ENCODE measurements at places on chromosomes 6 and 20.

DNA sequence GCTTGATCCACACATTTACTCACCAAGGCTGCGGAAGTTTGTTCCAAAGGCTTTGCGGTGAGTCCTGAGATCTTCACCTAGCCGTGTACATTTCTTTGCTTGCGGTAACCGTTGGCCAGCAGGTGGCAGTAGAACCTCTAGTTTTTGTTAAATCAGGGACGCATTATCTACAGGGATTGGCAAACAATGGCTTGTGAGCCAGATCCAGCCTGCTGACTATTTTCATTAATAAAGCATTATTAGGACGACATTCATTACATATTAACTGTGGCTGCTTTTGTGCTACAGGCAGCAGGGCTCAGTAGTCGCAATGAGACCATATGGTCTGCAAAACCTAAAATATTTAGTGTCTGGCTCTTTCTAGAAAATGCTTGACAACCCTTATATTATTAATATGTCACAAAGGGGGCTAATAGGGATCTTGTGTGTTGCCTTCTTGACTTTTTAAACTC is 174.1 kb downstream of the DOK5 start:
- no peak for DNase-seq

- DNase-seq: no peak
Measured at GRCh38 chr6:6793388-6794250, 205.1 kb downstream of the LY86 start.

DNA sequence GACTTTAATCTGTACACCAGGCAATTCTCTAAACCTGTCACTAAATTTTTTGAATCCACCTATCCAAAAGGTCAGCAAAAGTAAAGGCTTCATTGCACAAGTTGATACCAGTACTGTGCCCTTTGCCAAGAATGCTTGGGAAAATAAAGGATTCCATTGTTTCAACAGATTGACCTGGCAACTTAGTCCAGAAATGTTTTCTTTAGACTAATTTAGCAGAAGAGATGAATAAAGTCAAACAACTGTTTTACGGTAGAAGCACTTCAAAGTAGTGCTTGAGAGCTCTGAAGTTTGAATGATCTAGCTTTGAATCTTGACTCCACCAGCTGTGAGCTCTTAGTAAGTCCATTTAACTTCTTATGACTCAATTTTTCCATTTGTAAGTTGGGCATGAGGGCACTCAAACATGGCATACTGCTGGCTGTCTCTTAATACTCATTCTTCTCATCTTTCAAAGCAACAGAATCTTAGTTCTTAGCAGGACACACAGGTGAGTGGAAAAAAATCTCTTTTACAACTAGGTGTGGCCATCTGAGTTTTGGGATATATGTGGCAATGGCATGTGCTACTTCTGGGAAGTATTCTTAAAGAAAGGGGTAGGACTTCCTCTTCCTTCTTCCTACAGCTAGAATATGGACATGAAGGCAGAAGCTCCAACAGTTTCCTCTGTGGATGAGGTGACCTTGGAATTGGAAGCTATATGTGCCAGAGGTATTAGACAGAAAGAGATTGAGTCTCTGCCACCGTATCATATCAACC is 55.9 kb upstream of the LOC128125822 start:
- no peak for DNase-seq

- no peak for DNase-seq
Measured at GRCh38 chr20:22438926-22439325, 145.4 kb downstream of the FOXA2 start.

- DNase-seq: no peak
Measured at GRCh38 chr6:148523048-148523447, 180.4 kb downstream of the SASH1 start.

DNA sequence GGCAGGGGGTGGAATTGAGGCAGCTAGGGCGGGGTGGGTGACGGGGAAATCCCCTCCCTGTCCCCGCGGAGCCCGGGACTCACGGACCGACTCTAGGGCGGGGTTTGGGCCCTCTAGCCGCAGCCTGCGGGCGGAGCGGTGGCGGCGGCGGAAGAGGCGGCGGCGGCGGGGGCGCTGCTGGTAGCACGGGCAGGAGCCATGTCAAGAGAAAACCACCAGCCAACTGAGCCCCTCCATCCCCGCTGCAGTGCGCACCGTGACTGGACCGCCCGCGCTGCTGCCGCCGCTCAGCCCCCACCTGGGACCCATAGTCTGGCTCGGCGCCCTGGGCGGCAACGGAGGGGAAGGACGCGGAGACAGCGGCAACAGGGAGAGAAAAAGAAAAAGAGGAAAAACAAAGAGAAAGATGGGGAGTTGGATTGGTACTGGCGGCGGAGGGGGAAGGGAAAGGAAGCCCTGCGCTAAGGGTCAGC is 1.2 kb upstream of the C6orf62 start:
- DNase-seq: no peak

DNA sequence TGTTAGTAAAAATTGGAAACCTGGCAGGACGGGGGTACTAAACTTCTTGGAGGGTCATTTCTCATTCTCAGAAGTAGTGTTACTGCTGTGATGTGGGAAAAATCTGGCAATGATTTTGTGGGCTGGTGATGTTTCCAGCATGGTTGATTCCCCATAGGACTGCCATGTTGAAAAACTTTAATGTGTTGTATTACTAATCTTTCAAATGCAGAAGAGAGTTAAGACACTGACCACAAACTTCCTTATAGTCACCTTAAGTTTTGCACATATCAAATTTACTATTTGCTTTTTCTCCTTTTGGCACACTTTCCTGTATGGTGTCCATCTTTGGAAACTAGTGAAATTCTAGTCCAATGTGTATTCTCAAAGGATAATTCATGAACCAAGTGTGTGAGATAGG is 236.2 kb upstream of the TAB2 start:
- no peak for DNase-seq

- no peak for DNase-seq
Measured at GRCh38 chr6:116447496-116448011, 13.6 kb upstream of the CALHM6 start.

DNA sequence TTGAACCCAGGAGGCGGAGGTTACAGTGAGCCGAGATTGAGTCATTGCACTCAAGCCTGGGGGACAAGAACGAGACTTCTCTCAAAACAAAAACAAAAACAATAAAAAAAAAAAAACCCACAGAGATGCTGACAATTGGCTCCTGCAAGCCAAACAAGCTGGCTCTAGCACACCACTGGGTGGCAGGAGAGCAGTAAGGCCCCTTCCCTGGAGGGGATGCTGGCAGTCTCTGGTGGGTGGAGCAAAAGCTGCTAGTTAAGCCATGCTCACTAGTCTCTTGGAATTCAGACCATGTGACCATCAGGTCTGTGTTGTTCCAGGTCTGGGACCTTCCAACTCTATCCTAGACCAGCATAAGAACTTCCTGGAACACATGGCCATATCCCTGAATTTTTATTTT is 18.9 kb upstream of the DSN1 start:
- no peak for DNase-seq

DNA sequence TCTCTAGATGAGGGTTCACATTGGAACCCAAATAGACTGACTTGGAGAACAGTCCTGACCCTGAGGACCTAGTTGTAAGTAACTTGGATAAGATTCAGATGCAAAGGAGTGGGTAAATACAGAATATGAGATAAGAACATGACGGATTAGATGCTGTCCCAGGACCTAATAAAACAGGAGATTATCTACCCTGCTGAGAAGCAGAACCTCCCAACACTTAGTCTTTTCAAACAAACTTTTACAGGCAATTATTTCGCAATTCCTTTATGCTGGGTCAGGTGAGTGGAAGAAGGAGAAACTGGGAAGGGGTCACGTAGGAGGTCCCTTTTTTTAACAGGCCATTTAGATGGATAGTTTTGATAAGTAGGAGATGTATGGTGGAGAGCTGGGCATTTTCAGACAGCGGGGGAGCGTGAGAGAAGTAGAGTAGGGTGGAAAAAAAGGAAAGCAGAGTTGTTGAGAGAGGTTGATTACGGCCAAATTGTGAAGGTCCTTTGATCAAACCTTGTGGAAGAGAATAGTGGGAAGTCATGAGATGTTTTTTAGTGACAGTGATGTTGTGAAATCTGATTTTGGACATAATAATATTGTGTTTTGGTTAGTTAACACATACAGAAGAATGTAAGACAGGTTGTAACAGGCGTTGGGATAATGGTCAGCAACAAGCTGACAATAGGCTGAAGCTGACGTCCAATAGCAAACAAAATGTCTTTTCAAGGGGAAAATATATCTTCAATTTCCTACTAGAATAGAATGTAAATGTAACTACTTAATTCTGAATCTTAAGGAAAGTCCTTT is 32.8 kb downstream of the FAM83B start:
- DNase-seq: no peak

GRCh38 chr20:12808006-12808567 is 200.7 kb upstream of the SPTLC3 start:
- no peak for DNase-seq

DNA sequence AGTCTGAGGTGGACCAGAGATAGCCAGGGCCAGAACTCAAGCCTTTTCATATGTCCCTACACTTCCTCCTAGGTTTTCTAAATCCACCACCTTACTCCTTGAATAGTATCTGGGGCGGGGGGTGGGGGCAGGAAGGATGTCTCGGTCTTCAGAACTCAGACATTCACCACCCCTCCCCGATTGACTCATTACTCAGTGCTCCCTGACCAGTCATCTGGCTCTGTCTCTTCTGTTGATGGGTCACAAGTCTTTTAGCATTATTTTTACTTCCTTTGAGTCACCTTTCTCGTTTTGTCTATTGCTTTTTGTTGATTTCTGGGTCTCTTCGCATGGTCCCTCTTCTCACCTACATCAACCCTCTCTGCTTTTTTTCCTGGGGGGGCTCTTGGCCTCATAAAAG is 23.3 kb downstream of the NOX3 start:
- no peak for DNase-seq

- DNase-seq: no peak
Measured at GRCh38 chr6:74071214-74071613, 375.2 kb downstream of the CD109 start.

- no peak for DNase-seq
Measured at GRCh38 chr20:63574829-63575743, 1.0 kb upstream of the HELZ2 start.

DNA sequence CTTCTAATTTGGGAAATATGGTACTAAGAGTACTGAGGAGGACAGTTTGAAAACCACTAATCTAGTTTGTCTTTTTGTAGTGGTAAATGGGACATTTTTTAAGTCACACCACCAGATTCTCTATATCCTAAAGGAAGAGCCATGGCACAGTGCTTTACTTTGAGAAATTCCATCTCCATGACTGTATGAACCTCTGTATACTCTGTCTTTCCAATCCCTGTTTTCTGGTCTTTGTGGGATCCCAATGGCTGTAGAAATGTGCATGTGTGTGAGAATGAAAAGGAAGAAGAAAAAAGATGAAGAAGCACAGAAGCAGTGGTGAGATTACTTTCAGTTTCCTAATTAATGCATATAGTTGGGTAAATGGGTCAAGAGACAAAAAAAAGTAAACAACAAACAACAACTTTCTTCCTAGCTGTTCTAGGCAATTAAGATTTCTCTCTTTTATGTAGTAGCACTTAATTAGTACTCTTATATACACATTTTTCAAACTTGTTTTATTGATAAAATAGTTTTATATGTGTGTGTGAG is 141.2 kb upstream of the HCRTR2 start:
- DNase-seq: no peak

DNA sequence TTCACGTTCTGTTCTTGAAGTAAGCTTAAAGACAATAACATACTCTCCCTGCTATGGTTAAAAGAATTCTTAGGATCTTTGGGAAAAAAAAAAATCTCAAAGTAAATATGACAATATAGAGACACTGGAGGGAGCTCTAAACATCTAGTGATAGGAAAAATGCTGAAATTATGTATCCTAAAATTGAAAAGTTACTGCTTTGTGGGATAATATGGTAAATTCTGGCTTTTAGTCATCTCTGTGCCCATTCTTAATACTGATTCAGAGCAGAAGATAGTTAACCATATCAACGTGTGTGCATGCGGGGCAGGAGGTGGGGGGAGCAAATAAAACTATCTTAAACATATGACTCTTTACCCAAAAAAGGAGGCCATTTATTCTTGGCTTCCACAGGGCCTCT is 165.4 kb downstream of the GMPR start:
- DNase-seq: no peak

GRCh38 chr6:113680301-113680700 is 176.8 kb upstream of the MARCKS start:
- DNase-seq: no peak

GRCh38 chr20:63224412-63225081 is 8.6 kb upstream of the YTHDF1 start:
- no peak for DNase-seq

DNA sequence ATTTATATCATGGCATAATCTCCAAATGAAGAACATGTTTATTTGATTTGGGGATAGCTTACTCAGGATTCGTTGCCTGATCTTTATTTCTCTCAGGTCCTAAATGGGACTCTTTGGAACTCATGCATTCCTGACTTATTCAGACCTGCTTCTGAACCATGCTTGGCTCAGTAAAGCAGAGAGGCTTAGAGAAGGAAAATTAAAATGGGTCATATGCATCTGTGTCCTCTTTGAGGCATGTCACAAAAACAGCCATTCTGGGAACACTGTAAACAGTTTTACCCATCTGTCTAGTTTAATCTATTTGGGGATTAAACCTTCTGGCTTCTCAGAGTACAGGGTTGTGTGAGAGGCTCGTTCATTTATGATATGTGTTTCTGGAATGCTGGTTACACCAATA is 1017.3 kb downstream of the KIF16B start:
- DNase-seq: no peak

GRCh38 chr6:57263739-57264138 is 41.6 kb upstream of the RAB23 start:
- no peak for DNase-seq

- no peak for DNase-seq
Measured at GRCh38 chr6:167122041-167122826, 662 bp upstream of the CCR6 start.

GRCh38 chr6:4880363-4880762 is 104.2 kb downstream of the CDYL start:
- no peak for DNase-seq

DNA sequence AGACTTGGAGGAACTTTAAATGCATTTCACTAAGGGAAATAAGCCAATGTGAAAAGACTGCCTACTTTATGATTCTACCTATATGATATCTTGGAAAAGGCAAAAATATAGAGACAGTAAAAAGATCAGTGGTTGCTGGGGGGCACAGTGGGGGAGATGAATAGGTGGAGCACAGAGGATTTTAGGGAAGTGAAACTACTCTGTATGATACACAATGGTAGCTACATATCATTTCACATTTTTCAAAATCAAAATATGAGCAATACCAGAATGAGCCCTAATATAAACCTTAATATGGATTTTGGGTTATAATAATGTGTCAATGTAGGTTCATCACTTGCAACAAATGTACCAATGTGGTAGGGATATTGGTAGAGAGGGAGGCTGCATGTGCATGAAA is 161.4 kb upstream of the HTR1E start:
- DNase-seq: no peak

- DNase-seq: no peak
Measured at GRCh38 chr20:51985013-51985415, 182.7 kb upstream of the SALL4 start.
